ENCODE measurements at places on chromosomes 16 and 17. TPM values are rescaled to one million over a fixed set of nuclear protein-coding genes. Genes with fewer than 3 reads are reported as not detected.

DNA sequence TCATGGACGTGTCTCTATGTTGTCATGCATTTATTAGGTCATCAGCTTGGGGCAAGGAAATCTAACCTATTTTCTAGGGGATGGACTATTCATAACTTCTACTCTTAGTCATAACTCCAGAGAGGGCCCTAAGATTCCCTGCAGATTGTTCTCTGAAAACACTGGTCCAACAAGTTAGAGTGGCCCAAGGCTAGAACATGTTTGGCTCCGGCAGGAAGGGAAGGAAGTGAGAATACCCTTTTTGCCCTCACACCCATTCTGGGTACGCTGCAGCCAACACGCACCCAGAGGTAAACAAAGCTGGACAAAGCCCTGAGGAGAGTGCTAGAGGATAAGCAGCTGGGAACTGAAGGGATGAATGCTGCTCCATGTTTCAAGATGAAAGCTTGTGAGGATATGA, 9.9 kb downstream of the C16orf86 start:
- H3K27ac ChIP-seq = no peak overlapping the region
- H3K4me3 ChIP-seq = no peak overlapping the region
- no peak for DNase-seq
- H3K27me3 ChIP-seq = no peaks in the 10 kb centered on the region

Gene UNC45B
- total RNA-seq = 0.36 TPM

Gene AOC3
- total RNA-seq = 1.6 TPM

DNA sequence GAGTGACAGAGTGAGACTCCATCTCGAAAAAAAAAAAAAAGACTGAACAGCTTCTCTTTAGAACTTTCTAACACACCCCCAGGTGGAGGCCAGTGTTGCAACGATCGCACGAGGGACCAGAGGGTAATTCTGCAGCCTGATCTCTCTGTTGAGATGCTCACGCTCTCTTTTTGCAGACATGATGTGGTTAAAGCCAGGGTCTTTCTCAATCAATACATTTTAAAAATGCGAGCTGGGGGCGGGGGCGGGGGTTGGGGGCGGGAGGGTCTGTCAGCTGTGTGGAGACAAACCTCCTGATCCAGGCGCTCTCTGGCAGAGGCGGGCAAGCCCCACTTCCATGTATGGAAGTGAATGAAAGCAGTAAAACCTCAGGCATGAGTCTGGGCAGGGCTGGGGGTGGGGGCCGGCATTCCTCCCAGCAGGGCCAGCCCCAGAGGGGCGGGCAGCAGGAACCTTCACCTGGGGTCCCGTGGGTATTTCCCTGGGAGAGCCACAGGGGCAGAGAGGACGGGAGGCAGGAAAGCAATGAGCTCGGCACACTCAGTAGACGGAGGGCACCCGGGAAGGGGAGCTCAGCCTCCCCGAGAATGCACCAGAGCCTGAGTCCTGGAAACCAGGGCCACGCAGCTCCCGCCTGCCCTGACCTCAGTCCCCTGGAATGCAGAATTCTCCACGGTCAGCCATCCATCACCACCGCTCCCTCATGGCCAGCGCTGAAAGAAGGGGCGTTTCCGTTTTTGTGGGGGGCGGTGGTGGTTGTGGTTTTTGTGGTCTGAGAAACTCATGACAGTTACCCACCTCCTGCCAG, 28.0 kb downstream of the NXN start:
- no peaks in the 10 kb centered on the region for H3K36me3 ChIP-seq
- H3K4me1 ChIP-seq = peaks cover 4% of the 10 kb centered on the region
- DNase-seq = no peak
- peaks cover 14% of the 10 kb centered on the region for H3K27me3 ChIP-seq
- H3K4me3 ChIP-seq = no peak overlapping the region

Gene FA2H
- not detected for total RNA-seq

Gene SLC52A1
- total RNA-seq = 0.25 TPM

Gene GSG1L
- not detected for total RNA-seq

Gene LPO
- total RNA-seq = not detected

Gene HSD17B2
- not detected for total RNA-seq

DNA sequence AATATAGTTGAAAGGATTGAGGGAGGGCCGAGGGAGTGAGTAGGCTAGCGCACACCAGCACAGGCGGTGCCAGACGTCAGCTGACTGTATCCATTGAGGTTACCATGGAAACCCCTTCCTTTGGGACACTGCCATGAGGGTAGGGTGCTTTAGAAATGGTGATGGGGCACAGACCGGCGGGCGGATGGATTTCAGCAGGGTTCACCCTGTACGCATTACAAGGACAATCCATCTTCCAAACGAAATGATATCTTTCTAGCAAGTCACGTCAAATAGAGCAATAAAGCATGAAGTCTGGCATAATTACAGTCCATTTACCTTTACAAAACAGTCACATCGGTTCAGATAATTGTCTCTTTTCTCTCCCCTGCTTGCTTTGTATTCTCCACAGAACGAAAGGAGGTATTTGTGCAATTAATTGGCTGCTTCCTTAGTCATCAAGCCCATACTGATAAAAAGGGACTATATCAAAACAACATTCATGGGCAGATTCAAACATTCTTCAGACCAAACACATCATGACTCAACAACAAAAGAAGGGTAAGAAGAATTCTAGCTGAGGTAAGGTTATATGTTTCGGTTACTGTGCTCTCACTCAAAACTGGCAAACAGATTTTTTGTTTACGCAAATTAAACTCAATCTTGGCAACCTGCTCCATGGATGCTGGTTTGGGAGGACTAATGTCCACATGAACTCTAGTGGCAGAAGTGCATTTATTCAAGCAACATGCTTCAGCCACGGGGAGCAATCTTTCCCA, 140.6 kb downstream of the CDK5R1 start:
- no peaks in the 10 kb centered on the region for H3K36me3 ChIP-seq
- H3K4me1 ChIP-seq = no peaks in the 10 kb centered on the region
- DNase-seq = no peak
- H3K4me3 ChIP-seq = no peak overlapping the region
- no peak overlapping the region for H3K27ac ChIP-seq
- no peaks in the 10 kb centered on the region for H3K27me3 ChIP-seq

- H3K4me1 ChIP-seq = peaks cover 7% of the 10 kb centered on the region
- no peak overlapping the region for H3K4me3 ChIP-seq
- no peak overlapping the region for H3K27ac ChIP-seq
- H3K36me3 ChIP-seq = peaks cover 7% of the 10 kb centered on the region
- no peaks in the 10 kb centered on the region for H3K27me3 ChIP-seq
Observed at GRCh38 chr17:606508-607250, 108.0 kb downstream of the VPS53 start.

Gene TNK1
- 20.8 TPM for total RNA-seq

Gene KRTAP4-1
- not detected for total RNA-seq

DNA sequence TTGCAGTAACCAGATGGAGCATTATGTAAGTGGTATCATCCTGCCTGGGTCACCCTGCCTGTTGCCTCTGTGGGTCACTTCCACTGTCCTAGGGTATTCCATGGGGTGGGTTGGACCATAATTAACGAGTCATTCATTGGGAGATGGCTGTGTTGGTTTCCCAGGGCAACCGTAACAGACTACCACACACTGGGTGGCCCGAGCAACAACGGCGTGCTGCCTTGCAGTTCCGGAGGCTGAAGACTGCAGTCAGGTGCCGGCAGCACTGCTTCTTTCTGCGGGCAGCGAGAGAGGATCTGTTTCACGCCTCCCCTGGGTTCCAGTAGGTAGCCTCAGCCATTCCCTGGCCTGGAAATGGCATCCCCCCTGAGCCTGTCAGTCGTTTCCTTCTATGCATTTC, 28.9 kb upstream of the CMIP start:
- no peaks in the 10 kb centered on the region for H3K27me3 ChIP-seq
- H3K36me3 ChIP-seq = no peaks in the 10 kb centered on the region
- no peak overlapping the region for H3K27ac ChIP-seq
- H3K4me3 ChIP-seq = no peak overlapping the region
- H3K4me1 ChIP-seq = peaks cover 3% of the 10 kb centered on the region

Measured in naive thymus-derived CD8-positive, alpha-beta T cell (primary cell).